ENCODE measurements at places on chromosomes 4 and X. TPM values are rescaled to one million over a fixed set of nuclear protein-coding genes. Genes with fewer than 3 reads are reported as not detected.

Gene TMEM154
- total RNA-seq: 83.1 TPM

Gene SHROOM3
- 32.2 TPM for total RNA-seq

DNA sequence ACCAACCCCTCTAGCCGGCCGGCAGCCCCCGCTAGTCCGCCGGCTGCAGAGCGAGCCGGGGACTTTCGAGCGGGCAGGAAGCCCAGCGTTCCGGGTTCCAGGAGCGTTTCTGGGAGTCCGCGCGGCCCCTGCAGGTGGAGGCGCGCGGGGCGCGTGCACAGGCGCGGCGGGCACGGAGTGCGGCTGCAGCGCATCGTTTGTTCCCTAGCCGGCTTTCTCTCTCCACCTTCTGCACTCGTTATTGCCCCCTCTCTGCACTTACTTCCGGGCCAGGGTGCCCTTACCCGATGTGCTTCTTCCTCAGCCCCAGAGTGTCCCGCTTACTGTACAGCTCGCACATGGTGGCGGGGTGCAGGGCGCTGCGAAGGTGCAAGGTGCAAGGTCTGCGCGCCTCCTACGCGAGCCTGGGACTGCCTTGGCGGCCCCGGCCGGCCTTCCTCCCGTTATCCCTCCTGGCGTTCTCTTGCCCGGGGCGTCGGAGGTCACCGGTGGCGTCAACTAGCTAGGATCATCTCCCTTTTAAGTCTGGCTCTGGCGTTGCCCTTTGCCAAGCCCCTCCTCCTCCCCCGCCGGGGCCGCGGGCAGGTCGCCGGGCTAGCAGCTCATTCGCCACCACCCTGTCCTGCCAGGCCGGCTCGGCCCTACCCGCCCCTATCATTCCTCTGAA, at the start of gene ETNPPL:
TSS of gene ETNPPL (minus strand) at position 495 of the 667 bp plus-strand sequence. CDS start at position 340, 155 bp downstream.
- H3K27me3 ChIP-seq: peaks cover 59% of the 10 kb centered on the region
- no peaks in the 10 kb centered on the region for H3K36me3 ChIP-seq

Gene AMTN
- total RNA-seq: 0.79 TPM

DNA sequence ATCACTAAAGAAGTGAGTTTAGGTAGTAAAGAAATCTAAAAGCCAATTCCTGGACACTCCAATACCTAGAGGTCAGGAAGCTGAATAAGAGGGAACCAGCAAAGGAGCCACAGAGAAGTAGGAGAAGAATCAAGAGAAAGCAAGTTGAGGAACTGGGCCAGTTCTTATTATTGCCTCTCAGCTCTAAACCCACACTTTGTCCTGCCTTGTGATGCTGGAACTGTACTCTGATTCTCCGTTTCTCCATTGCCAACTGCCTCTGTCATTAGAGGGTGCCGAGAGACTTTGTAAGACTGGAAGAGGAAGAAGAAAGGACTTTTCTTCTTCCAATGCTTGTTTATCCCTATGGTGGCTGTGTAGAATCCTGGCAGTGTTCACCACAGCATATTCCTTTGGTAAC, 38.6 kb downstream of the NSUN7 start:
- no peak for DNase-seq
- H3K27ac ChIP-seq: no peak overlapping the region
- no peaks in the 10 kb centered on the region for H3K27me3 ChIP-seq
- H3K36me3 ChIP-seq: no peaks in the 10 kb centered on the region
- H3K4me1 ChIP-seq: no peaks in the 10 kb centered on the region
- H3K4me3 ChIP-seq: no peak overlapping the region

Gene EGF
- total RNA-seq: 0.19 TPM

- H3K27ac ChIP-seq: no peak overlapping the region
- no peak for DNase-seq
- H3K4me3 ChIP-seq: no peak overlapping the region
- no peaks in the 10 kb centered on the region for H3K4me1 ChIP-seq
Observed at GRCh38 chrX:74049126-74049525, 254.9 kb upstream of the ZCCHC13 start.

GRCh38 chrX:1589356-1590130, 1.9 kb upstream of the AKAP17A start:
- no peaks in the 10 kb centered on the region for H3K27me3 ChIP-seq
- peaks cover 10% of the 10 kb centered on the region for H3K4me1 ChIP-seq
- no peak for DNase-seq

DNA sequence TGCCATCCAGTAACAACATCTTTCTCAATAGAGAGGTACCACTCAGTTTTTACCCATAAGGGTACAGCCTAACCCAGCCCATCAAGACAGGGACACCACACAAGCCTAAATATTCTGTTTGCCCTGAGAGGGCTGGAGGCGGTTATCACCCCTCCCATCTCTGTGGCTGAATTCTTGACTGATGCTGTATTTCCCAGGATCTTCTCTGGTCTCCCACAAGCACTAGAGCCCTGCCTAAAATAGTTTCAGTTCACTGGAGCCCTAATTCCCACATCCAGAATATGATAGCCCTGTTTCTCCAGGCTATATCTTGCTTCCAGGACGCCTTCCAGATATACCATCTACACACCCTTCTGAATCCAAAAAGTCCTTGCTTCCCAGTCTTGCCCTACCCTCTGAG, 91.6 kb upstream of the NMU start:
- no peak overlapping the region for H3K27ac ChIP-seq
- no peaks in the 10 kb centered on the region for H3K36me3 ChIP-seq
- DNase-seq: no peak
- H3K4me1 ChIP-seq: no peaks in the 10 kb centered on the region
- H3K4me3 ChIP-seq: no peak overlapping the region
- H3K27me3 ChIP-seq: no peaks in the 10 kb centered on the region

DNA sequence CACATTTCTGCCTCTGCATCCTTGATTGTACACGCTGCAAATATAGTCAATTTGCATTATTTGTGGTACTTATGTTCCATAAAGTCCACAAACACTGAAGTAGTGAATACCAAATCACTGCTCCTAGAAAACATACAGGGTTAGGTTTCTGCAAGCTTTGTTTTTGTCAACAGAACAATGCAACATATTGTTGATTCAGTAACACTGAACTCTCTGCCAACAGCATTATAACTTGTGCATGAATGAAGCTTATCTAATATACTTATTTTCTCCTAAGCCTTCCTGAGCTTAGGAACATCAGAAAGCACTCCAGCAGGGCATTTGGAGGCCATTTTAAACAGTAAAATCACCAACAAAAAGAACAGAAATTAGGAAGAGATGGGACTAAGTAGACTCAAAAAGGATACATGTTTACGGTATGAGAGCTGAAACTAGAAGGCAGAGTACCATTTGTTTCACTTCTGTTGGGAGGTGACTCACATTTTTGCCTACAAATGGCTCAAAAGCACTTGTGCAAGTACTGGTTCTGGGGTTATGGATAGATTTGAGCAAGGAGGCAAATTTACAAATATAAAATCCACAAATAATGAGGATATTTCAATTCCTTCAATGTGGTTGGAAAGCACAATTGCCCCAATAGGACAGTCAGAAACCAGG, 14.1 kb downstream of the COX18 start:
- no peak overlapping the region for H3K4me3 ChIP-seq
- H3K4me1 ChIP-seq: no peaks in the 10 kb centered on the region
- H3K27ac ChIP-seq: no peak overlapping the region
- peaks cover 31% of the 10 kb centered on the region for H3K36me3 ChIP-seq
- no peak for DNase-seq

DNA sequence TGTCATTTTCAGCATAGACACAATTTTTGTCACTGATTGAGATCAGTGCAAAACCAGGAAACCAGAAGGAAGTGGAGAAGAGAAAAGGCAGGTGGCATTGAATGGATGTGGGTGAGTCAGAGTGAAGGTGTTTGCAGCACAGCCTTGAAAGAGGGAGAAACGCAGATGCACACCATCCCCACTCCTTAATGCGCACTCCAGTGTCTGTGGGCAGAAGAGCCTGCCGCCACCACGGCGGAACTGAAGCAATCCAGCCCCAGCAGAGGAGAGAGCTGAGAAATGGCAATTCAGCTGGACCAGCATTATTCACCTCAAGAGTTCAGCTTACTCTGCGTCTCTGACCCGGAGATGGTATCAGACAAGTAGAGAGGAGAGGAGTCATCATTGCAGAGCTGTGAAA, 393.1 kb upstream of the FRG1 start:
- no peaks in the 10 kb centered on the region for H3K36me3 ChIP-seq
- no peak for DNase-seq

GRCh38 chrX:52118262-52118661, 49.3 kb upstream of the MAGED4B start:
- no peaks in the 10 kb centered on the region for H3K4me1 ChIP-seq
- no peaks in the 10 kb centered on the region for H3K27me3 ChIP-seq
- no peak for DNase-seq
- H3K27ac ChIP-seq: no peak overlapping the region
- H3K4me3 ChIP-seq: no peak overlapping the region

DNA sequence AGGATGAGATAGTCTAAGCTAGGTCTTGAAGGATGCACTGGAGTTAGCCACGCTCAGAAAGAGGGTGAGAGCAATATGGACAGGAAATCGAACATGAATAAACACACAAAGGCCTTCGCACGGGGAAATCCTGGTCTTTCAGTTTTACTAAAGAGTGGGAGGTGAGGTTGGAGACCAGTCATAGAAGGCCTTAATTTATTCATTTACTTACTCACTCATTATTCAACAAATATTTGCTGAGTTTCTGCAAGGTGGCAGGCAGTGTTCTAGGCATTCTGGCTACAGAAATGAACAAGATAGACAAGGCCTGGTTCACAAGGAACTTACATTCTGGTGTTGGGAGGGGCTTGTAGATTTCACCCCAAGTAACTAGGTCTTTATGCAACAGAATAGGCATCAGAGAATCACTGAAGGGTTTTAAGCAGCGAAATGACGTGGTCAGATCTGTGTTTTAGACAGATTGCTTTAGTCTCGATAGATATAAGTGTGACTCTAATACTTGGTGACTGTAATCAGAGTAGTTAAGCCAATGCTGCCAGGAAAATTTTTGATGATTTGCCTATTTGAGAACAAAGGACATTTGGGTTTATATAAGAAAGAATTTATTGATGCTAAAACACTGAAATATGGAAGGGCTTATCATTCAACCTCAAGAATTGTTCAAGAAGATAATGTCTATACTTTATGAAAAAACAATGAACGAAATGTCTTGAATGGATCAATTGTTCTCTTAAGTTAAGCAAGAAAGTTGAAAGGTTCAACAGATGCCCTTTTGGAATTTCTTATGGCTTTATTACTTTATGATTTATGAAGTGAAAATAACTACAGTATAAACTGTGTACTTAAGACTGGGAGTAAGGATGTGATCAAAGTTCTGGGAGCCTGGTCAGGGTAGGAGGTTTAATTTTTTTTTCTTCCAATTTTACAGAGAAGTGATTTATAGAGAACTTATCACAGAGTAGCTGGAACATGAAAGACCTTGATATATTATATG, 184.4 kb upstream of the CASK start:
- H3K27ac ChIP-seq: no peak overlapping the region
- H3K4me1 ChIP-seq: no peaks in the 10 kb centered on the region
- H3K36me3 ChIP-seq: no peaks in the 10 kb centered on the region
- no peak overlapping the region for H3K4me3 ChIP-seq
- DNase-seq: no peak
- H3K27me3 ChIP-seq: no peaks in the 10 kb centered on the region

DNA sequence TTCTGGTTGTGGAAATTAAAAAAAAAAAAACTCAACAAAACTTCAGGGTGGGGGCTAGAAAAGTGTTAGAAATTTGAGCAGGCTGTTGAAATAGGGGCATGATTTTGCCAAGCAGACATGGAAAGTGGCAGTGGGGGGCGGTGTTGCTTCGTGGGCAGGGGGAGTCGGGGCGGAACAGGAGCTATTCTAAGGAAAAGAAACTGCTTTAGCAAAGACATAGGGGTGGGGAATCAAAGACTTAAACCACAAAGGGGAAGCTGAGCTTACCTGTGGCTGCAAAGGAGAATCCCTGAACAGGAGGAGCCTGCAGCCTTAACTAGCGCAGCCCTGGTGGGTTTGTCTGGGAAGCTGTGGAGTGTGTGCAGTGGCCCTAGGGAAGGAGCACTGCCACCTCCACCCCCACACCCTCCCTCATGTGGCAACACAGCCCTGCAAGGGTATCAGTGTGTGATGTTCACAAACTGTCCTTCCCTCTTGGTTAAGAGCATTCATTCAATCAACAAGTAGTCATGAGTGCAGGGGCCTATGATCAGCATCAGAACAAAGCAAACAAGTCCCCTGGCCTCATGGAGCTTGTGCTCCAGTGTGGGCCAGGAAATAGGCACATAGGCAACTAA, 20.5 kb downstream of the SEL1L3 start:
- no peaks in the 10 kb centered on the region for H3K36me3 ChIP-seq
- DNase-seq: no peak
- no peak overlapping the region for H3K27ac ChIP-seq
- peaks cover 4% of the 10 kb centered on the region for H3K4me1 ChIP-seq
- no peaks in the 10 kb centered on the region for H3K27me3 ChIP-seq

Gene DGAT2L6
- not detected for total RNA-seq

- H3K27me3 ChIP-seq: no peaks in the 10 kb centered on the region
- no peaks in the 10 kb centered on the region for H3K4me1 ChIP-seq
- H3K4me3 ChIP-seq: no peak overlapping the region
- no peaks in the 10 kb centered on the region for H3K36me3 ChIP-seq
Observed at GRCh38 chr4:175562542-175562941, 249.5 kb downstream of the GPM6A start.

Data from esophagus squamous epithelium (tissue), 5 donors.